ENCODE measurements at places on chromosomes 4 and X. TPM values are rescaled to one million over a fixed set of nuclear protein-coding genes. Genes with fewer than 3 reads are reported as not detected.

DNA sequence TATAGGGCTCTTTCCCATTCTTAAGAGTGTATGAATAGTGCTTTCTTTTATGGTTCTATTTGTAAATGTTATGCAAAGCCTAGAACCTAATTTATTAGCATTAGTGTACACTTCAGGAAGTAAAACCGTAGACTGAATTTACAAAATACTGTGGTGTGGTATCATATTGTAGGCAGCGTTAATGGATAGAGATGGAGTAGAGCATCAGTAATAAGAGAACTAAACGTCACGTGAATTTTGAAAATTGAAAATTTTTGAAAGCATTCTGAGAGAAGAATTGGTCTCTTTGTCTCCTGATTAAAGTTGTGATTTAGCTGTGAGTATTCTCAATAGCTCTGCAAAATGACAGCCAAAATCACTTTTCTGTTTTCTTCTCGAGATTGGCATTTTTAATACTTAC is 2.9 kb downstream of the STIM2 start:
- H3K27me3 ChIP-seq: no peaks in the 10 kb centered on the region
- DNase-seq: no peak
- H3K4me3 ChIP-seq: no peak overlapping the region
- no peaks in the 10 kb centered on the region for H3K36me3 ChIP-seq

GRCh38 chr4:89336818-89337420 is 29.3 kb upstream of the GPRIN3 start:
- H3K4me1 ChIP-seq: no peaks in the 10 kb centered on the region
- no peak overlapping the region for H3K27ac ChIP-seq
- no peaks in the 10 kb centered on the region for H3K36me3 ChIP-seq
- DNase-seq: no peak
- no peaks in the 10 kb centered on the region for H3K27me3 ChIP-seq
- no peak overlapping the region for H3K4me3 ChIP-seq

Gene XAGE1B
- not detected for total RNA-seq

Gene ARMCX4
- 8.3 TPM for total RNA-seq
